Cardiac septum (tissue), 1 donor: ENCODE measurements at places on chromosomes 6 and 20. TPM values are rescaled to one million over a fixed set of nuclear protein-coding genes. Genes with fewer than 3 reads are reported as not detected.
A peak's percentile ranks its signal among the peaks of the same experiment; 100 is the strongest.

POPDC3 gene
- total RNA-seq = 35.1 TPM

MYMX gene
- 0.30 TPM for total RNA-seq

CST4 gene
- total RNA-seq = not detected

E2F3 gene
- total RNA-seq = 8.6 TPM

GRCh38 chr6:33161354-33162331 lies 30.6 kb downstream of the COL11A2 start:
- peak; percentile 93 for DNase-seq

- no peak for DNase-seq
These were observed 129.2 kb downstream of the UNC5CL start for GRCh38 chr6:40909811-40910210.

- no peak for DNase-seq
These were observed 58.4 kb downstream of the PDE7B start for GRCh38 chr6:135909737-135910387.
